ENCODE measurements at places on chromosomes 6 and 20.
A peak's percentile ranks its signal among the peaks of the same experiment; 100 is the strongest.

- no peak for DNase-seq
Observed at GRCh38 chr6:1766654-1767053, 156.9 kb downstream of the FOXC1 start.

DNA sequence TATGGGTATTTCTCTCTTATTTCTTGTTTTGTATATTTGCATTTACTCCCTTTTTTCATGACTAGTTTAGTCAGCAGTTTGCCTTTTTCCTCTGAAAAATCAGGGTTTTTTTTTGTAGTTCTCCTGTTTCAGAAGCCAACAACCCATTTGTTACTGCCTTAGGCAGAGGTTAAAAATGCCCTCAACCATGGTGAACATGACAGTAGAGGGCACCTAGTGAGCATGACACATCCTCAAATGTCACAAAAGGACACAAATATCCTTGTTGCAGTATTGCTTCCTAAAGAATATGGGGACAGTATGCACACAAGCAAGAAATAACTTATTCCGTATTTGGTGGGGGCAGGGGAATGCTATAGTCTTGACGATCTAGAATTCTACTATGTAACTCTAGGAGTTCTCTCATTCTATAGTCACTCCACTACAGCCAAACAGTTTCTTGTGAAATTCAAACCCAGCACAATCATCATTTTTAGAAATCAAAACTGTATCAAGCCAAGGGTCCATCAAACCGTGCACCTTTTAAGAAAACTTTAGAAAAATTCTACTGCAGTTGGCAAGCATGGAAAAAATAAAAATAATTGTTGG is 47.0 kb downstream of the GOPC start:
- no peak for DNase-seq

- no peak for DNase-seq
Observed at GRCh38 chr6:147925826-147926225, 416.8 kb upstream of the SASH1 start.

DNA sequence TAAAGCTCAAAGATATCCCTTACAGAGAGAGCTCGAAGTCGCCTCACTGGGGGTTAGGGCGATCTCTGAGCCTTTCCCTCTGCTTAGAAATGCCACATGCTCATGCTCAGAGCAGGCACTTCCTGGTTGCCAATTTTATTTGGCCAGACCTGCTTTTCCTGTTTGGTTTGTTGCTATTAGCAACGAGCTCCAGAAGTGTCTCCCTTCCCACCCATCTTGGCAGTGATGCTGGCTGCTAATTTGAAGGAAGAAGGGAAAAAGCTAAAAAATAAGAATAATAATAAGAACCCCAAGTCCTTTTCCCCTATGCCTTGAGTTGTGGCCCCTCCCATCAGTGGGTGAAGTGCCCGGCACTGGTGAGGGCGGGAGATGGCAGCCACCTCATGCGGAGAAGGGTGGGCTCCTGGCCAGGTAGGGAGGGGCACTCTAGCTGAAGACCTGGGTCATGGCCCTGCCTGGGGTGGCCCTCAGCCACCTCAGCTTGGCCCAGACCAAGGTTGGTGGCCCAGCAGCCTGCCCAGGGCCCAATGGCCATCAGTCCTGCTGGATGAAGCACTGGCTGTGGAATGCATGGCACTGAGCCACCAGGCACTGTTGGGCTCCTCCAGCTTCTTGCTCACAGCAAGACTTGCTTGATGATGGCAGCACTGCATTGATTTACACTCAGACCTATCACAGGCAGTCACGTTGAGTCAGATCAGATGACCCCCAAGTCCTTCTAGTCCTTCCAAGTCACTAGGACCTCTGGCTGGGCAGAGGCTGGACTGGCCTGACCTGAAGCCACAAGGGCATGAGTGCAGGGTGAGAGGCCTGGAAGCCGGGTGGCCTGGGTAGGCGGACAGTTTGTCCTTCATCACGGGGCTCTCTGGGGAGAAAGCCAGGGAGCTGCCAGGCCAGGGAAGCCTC is 79.0 kb downstream of the SYNJ2 start:
- peak; percentile 68 for DNase-seq

- DNase-seq = no peak
Observed at GRCh38 chr6:75171986-75172385, 33.9 kb downstream of the COL12A1 start.

DNA sequence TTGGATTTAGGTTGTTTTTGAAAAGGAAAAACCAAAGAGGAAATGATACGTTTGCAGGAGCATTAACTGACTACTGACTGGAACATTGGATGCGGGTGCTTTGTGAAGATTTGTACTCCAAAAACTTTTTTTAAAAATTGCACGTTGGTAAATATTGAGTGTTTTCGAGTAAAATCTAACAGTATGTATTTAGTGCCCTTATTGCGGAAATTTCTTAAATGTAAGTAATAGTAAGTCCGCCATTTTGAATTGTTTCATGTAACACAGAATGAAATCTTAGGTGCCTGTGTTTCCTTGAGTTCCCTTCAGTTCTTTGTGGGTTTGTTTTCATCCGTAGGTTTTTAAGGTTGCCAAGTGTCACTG is 15.2 kb upstream of the LIN28B start:
- DNase-seq = no peak

DNA sequence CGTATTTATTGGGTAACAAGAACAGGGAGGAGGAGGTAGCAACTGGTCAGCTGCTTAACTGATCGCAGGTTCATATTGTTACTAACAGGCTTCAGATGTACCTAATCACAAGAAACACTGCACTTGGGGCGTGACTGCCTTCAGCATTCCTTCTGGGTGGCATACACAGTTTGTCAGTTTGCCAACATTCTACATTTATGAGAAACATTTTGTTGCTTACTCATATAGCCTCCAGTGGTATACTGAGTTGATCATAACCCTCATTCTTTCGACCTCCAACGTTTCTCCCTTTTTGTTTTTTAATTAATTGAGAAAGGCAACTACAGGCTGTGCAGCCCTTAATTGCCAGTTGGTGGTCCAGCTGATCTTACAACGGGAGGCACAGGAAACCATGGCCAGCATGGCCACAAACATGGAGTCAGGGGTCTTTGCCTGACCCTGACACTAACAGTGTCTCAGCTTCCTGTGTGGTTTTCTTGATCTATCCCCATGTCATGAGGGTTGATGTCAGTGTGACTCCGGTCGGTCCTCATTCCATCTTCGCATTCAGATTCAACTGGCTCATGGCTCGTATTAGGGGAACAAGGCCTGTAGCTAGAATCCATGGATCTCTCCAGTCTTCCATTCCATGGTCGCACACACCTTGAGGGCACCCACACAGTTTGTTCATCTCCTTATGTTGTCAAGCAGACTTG is 9.4 kb downstream of the EPB41L2 start:
- no peak for DNase-seq

GRCh38 chr6:148864941-148865340 is 118.1 kb downstream of the UST start:
- DNase-seq = no peak

GRCh38 chr6:54493138-54493537 is 184.9 kb downstream of the TINAG start:
- peak; percentile 66 for DNase-seq

DNA sequence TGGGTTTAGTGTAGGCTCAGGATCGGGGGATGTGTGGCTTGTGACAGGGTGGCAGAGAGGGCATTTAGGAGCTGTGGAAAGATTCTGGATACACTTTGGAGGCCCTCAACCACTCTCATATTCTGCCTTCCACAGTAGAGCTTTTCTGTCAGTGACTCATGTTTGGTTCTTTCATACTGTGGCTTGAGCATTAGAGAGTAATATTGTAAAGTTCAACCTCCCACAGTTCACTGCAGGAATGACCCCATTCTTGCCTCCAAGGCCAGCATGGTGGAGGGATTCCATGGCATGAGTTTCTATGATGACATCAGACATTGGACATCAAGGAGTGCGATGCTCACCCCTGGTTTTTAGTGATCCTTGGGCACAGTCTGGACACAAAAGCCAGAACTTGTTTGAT is 50.9 kb downstream of the DTD1 start:
- no peak for DNase-seq

- no peak for DNase-seq
Observed at GRCh38 chr20:33188421-33188820, 20.5 kb downstream of the BPIFA2 start.

DNA sequence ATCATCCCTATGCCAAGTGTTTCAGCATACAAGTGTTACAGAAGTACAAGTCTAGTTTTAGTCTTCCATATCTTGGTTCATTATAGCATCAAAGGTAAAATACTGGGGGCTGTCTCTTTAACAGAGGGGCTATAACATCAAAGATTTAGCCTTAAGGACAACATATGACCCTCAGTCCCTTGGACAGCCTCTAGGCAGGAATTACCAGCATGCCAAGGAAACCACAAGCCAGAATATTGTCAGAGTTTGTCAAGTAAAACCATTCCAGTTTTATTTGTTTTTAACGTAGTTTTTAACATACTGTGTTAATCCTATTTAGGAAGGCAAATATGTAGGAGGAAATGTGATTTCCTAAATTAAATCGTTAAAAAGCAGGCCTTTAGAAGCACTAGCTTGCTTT is 18.6 kb downstream of the ZKSCAN8 start:
- DNase-seq = no peak

GRCh38 chr6:129491436-129491835 is 218.5 kb downstream of the ARHGAP18 start:
- DNase-seq = no peak

DNA sequence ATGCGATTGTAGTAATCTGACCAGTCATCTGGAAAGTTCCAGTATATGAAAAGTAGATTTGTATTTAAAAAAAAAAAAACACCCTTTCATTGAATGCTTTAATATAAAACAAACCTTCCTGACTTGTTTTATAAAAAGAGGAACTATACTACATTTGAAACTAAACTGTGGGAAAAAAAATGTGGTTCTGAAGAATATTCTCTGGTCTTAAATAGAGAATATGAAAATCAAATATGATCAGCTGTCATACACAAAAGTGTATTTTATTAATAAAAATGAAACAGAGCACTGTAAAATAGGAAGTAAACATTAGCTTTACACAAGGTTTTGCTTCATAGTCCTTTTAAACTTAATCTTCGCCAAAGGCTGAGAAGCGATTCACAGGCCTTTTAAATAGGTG is 25.3 kb upstream of the CD83 start:
- no peak for DNase-seq

- DNase-seq = no peak
Observed at GRCh38 chr6:40163924-40164323, 229.7 kb upstream of the MOCS1 start.
